ENCODE measurements at places on chromosomes 1 and 21.

GRCh38 chr1:30450148-30450817, 273.1 kb downstream of the MATN1 start:
- no peak for DNase-seq

DNA sequence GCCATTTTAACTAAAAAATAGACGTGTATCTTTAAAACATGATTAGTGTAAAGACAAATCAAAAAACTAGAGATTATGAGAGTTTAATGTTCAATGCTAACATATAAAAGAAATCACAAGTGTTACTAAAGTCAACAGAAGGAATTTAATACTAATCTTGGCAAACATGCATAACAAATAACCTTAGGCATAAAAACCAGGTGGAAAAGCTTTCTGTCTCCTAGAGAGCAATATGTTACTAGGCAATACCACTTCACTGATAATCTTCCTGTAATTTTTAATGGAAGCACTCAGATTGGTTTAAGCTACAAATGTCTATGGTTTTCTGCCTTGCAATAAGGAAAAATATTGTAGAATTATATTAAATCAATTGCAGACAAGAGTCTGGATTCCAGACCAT, 121.9 kb downstream of the NME7 start:
- DNase-seq, result no peak

DNA sequence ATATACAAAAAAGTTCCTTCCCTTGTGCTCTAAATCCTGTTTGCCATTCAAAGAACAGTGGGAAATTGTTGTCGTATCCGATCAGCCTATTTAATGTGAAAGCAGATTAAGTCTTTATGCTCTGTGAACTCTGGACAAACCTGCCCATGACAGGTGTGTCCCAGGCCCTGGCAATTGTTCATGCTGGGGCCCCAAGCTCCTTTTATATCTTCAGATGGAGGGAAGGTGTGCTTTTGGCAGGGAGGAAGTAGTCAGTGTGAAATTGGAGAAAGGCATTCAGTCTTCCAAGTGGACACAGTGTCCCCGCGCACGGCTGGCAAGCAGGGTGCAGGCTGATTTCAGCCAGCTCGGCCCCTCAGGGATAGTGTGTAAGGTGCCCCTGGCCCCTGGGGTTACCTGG, 135.1 kb upstream of the F3 start:
- DNase-seq, result no peak

DNA sequence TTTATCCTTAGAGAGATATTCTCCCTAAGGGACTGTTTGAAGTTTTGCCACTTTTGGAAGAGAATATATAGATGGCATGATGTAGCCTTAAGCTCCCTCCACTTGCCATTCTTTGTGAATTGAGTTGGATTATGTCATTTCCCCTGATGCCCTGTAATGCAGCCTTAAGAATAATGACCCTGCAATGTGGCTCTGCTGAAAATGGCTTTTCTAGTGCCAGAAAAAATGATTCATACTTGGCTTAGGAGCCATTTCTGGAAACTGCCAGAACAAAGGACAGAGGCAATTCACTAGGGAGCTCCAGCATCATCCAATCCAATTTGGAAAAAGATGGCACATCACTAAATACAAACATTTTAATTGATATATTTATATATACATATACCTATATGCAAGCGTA, 265.3 kb downstream of the SPATA17 start:
- peak; percentile 85 for DNase-seq

- no peak for DNase-seq
Observed at GRCh38 chr21:45976701-45977311, 4.8 kb upstream of the COL6A1 start.

- no peak for DNase-seq
Observed at GRCh38 chr1:202124142-202124541, 1.4 kb downstream of the GPR37L1 start.

- no peak for DNase-seq
Observed at GRCh38 chr1:175503538-175503937, 239.9 kb downstream of the TNR start.

GRCh38 chr1:45566722-45567121, 16.1 kb downstream of the AKR1A1 start:
- no peak for DNase-seq

DNA sequence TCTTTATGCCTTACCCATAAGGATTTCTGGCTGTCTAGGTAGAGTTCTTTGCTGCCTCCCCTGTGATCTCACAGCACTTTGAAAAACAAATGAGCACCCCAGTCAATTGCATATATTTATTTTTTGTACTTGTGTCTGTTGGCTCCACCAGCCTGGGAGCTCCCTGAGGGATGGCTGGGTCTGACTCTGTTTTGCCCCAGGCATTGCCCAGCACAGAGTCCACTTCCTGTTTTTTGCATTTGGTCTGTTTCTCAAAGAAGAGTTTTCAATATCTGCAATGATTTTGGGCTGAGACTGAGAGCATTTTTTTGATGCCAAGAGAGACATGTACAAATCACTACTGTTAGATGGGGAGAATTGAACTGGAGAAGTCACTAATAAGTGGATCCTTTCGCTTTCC, 125.0 kb downstream of the FOXD2 start:
- DNase-seq, result no peak

GRCh38 chr1:40257313-40257687, 736 bp upstream of the ZMPSTE24 start:
- no peak for DNase-seq

DNA sequence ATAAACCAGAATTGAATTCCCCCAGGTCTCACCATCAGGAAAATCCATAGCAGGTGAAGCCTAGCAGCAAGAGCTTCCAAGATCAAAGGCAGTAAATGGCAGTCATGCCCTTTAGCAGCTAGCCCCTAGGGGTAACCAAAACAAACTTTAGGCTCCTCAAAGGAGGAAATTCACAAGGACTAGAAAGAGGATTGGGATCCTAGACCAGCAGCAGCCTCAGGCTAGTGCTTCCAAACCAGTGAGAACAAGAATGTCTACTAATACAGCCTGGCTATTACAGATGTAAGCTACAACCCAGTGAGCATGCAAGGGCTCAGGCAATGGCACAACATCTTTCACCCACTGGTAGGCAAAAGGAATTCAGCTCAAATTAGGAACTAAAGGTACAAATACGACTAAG, 11.1 kb upstream of the RIMKLA start:
- no peak for DNase-seq

GRCh38 chr1:167022384-167022783, 33.3 kb downstream of the MAEL start:
- DNase-seq, result no peak

DNA sequence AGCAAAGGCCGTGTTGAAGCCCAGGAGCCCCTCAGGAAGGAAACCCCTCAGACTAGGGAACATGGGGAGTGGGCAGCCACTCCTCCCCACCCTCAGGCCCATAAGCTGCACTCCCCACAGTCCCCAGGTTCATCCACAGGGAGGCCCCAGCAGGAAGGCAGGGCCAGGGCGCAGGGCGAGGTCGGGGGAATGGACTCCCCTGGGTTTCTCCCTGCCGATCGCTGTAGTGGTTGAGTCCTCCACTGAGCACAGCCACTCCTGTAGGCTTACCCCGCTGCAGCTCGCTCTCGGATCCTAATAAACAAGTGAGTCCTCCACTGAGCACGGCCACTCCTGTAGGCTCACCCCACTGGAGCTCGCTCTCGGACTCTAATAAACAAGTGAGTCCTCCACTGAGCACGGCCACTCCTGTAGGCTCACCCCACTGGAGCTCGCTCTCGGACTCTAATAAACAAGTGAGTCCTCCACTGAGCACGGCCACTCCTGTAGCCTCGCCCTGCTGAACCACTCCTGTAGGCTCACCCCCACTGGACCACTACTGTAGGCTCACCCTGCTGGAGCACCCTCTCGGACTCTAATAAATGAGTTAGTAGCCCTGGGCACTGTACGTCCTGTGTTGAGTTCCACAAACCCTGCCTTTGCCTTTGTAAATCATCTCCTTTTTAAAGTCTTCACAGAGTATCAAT, 16.2 kb upstream of the COL18A1 start:
- no peak for DNase-seq

DNA sequence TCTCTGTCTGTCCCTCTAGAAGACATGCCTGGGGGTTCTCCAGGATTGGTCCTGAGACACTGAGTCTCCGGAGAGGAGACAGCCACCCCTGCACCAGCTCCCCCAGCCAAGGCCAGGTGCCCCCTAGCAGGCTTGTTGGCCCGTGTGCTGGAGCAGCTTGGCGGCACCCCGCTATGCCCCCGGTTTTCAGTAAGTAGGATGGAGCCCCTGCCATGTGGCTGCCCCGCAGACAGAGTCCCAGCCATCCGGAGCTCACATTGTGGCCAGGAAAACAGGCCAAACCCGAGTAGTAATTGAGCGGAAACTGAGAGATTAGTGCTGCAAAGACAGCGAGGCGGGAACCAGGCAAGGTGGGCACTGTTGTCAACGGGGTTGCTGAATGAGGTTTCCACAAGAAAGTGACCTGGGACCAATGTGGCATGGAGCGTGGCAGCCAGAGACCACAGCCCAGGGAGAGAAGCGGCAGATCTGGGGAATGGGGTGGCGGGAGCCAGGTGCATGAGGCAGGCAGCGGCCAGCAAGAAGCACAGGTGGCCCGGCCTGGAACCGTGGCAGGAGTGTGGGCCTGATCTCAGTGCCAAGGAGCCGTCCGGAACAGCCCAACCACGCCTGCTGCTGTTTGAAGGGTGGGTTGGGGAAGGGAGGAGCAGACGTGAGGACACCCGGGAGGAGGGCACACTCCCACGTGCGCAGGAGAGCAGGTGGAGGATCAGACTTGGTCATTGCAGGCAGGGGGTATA, 137.4 kb upstream of the VAMP3 start:
- DNase-seq, result no peak
